ENCODE measurements at places on chromosomes 3 and 15. TPM values are rescaled to one million over a fixed set of nuclear protein-coding genes. Genes with fewer than 3 reads are reported as not detected.

DISP2 gene
- total RNA-seq: 0.75 TPM

ARID3B gene
- total RNA-seq: 2.5 TPM

PLIN1 gene
- total RNA-seq: 0.13 TPM

FBXW12 gene
- 0.09 TPM for total RNA-seq

SERPINI2 gene
- total RNA-seq: 0.04 TPM

PLSCR2 gene
- not detected for total RNA-seq

ACOX2 gene
- 21.9 TPM for total RNA-seq

C3orf20 gene
- 0.09 TPM for total RNA-seq

SLC6A11 gene
- total RNA-seq: under 0.01 TPM

CCR8 gene
- total RNA-seq: not detected

GOLGA8G gene
- total RNA-seq: not detected

LRRC31 gene
- not detected for total RNA-seq

GABRA5 gene
- total RNA-seq: 0.31 TPM

PLA2G4E gene
- 0.80 TPM for total RNA-seq

NDUFB4 gene
- total RNA-seq: 131 TPM

FGF7 gene
- total RNA-seq: 33.8 TPM

DNAH1 gene
- 3.2 TPM for total RNA-seq

HES1 gene
- 29.4 TPM for total RNA-seq

FBXO40 gene
- total RNA-seq: 2.4 TPM

TASOR gene
- total RNA-seq: 49.3 TPM

CP gene
- 1.1 TPM for total RNA-seq

PPIB gene
- total RNA-seq: 364 TPM

PDCD6IP gene
- total RNA-seq: 67.2 TPM
